ENCODE measurements at places on chromosomes 12 and 14. TPM values are rescaled to one million over a fixed set of nuclear protein-coding genes. Genes with fewer than 3 reads are reported as not detected.

LRRC23 gene
- 15.0 TPM for total RNA-seq

KIF26A gene
- 12.6 TPM for total RNA-seq

- DNase-seq, result peak; percentile 9
- no peak overlapping the region for H3K4me3 ChIP-seq
- H3K27ac ChIP-seq, result no peak overlapping the region
- H3K36me3 ChIP-seq, result no peaks in the 10 kb centered on the region
- H3K4me1 ChIP-seq, result peaks cover 31% of the 10 kb centered on the region
- no peaks in the 10 kb centered on the region for H3K27me3 ChIP-seq
Observed at GRCh38 chr14:100299238-100299560, 7.0 kb downstream of the SLC25A29 start.

DNA sequence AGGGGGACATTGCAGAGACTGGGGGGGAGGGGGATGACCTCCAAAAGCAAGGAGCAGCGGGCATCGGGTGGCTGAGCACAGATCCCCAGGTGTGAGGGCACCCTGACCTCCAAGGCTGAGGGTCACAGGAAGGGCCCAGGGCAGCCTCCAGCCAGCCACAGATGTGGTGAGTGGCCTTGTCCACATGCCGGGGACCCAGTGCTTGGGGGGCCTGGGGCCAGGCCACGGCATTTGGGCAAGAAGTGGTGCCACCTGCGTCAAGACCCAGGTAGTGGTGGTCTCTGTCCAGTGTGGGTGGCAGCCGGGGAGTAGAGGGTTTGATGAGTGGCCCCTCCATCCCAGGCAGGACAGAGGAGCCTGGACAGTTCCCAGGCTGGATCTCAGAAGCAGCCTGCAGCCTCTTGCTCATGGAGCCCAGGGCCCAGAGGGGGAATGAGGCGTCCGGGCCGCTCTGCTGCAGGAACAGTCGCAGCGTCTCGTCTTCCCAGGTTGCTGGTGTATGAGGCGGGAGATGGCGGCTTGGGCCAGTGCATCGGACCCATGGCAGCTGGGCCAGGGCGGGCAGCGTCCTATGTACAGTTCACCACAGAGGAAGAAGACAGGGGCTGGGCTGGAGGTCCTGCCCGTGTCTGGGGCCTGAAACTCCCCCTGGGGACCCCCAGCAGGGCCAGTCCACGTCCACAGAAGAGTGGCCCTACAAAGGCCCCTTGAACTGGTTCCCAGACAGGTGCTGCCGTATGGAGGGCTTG, 33.5 kb downstream of the CCNK start:
- H3K36me3 ChIP-seq, result peaks cover 33% of the 10 kb centered on the region
- no peak overlapping the region for H3K4me3 ChIP-seq
- no peak overlapping the region for H3K27ac ChIP-seq
- H3K4me1 ChIP-seq, result peaks cover 15% of the 10 kb centered on the region
- peak; percentile 49 for DNase-seq

GRCh38 chr14:89013098-89013504, 188.7 kb downstream of the TTC8 start:
- no peak overlapping the region for H3K4me3 ChIP-seq
- no peaks in the 10 kb centered on the region for H3K36me3 ChIP-seq
- no peaks in the 10 kb centered on the region for H3K4me1 ChIP-seq
- DNase-seq, result no peak

DNA sequence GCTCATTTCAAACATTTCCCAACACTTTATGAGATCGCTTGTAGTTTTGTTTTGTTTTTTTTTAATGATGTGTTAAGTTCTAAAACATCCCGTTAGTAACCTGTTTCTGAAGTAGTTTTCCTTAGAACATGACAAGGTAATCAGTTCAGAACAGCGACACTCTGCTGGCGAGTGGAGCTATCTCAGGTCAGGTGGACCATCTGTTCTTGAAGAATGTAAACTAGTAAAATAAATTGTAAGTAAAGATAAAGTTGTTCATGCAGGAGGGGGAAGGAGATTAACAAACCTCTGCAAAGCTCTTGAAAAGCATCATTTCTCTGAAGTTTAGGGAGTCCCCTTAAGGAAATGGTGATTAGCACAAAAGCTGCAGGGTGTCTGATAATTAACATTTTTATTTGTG, 71.9 kb upstream of the DACT1 start:
- no peaks in the 10 kb centered on the region for H3K36me3 ChIP-seq
- DNase-seq, result no peak
- H3K4me1 ChIP-seq, result no peaks in the 10 kb centered on the region
- no peak overlapping the region for H3K27ac ChIP-seq
- H3K4me3 ChIP-seq, result no peak overlapping the region

Data from heart left ventricle (tissue), 16 donors.